ENCODE measurements at places on chromosomes 3 and 15.

- no peak for DNase-seq
These were observed 36.7 kb downstream of the SYN2 start for GRCh38 chr3:12040902-12041301.

GRCh38 chr3:126555795-126556636 is 2.7 kb downstream of the C3orf22 start:
- no peak for DNase-seq

DNA sequence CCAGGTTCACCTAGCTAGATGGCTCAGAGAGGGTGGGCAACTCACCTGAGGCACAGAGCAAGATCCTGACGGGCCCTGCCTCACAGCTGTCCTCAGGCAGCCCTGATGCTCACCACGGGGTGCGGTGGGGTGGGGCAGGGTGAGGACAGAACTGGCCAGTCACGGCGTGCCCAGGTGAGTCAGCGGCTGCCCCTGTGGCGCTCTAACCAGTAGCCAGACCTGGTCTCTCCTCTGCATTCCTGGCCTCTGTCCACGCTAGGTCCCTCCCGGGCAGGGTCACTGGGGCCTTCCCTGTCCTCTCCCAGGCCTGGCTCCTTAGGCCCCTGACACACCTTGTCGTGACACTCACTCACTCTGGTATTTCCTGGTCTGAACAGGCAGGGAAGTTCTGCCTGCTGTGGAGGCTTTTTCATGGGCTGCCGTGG is 901 bp downstream of the ALS2CL start:
- no peak for DNase-seq

DNA sequence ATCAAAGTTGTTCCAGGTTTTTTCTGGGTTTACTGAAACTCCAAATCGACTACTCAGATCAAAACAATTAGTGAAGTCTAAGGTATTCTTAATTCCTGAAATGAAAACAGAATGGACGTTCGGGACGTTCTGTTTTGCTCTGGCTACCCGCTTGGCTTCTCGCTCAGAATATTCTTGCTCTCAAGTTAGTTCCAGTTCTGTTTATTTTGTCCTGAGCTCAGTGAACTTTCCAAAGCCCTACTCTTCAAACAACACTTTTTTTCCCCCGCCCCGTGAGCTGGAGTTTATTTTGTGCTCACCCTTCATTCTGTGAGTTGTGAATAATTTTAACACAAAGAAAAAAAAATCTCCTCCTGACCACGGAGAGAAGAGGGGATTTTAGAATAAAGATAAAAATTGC is 72.6 kb downstream of the SAMMSON start:
- no peak for DNase-seq

DNA sequence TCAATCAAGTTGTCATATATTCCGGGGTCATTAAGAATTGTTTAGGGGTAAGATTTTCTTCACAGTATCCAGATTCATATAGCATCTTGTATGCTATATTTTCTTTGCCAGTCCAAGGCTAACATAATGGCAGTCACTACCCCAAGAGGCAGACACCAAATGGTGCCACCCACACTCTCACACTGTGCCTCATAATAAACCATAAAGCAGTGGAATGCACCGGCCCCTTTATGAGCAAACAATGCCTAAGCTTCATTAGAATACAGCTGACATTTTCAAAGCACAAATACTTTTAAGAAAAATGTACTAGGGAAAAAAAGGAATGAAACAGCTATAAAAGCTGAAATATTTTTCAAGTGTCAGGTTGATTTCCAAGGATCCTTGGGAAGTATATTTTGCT is 121.6 kb downstream of the TFDP2 start:
- DNase-seq, result no peak

DNA sequence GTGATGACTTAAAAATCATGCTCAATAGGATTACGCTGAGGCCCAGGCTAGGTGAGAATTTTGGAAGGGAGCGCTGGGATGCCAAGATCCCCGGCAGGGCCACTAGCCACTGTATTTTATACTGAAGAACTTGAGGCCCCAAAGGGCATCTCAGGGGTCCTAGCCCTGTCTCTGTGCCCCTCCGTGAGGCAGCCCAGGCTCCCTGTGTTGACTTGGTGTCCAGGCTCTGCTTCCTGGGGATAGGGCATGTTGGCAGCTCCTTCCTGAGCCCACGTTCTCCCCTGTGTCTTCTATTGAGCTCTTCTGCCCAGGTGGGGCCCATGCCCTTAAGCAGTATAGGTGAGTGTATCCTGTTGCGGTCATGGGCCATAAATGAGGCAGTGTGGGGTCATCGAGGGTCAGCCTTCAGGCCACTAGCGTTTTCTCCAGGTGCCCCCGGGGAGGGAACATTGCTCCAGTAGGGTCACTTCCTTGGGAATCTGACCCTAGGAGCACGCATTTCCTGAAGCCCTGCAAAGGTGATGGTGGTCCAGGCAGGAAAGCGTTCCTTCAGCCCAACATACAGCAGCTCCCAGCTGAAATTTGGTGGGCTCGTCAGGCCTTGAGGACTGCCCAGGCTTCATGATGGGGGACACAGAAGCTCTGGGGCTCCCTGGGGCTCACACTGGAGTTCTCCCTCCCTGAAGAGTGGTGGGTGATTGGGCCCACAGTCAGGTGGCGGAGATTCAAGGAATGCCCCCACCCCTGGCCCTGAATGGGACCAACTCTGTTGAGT is 189.4 kb downstream of the UBE3A start:
- DNase-seq, result no peak

DNA sequence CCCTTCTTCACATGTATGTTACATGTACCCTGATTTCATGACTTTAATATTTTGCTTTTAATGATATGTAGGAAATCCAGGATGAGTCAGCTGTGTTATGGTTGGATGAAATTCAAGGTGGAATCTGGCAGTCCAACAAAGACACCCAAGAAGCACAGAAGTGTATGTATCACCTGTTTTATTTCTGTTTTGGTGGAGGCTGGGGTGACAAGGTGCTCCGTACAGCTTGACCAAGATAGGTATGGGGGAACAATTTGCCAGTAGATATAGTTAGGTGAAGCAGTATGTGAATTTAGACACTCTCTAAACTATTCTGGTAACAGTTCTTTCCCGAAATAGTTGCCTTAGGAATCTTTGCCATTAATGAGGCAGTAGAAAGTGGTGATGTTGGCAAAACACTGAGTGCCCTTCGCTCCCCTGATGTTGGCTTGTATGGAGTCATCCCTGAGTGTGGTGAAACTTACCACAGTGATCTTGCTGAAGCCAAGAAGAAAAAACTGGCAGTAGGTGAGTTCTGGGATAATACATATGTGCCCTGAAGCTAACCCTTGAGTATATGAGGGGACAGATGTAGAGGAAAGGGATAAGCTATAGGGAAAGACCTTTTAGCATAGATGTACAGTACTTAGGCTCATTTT is 63.7 kb upstream of the CRTC3 start:
- DNase-seq, result no peak

- no peak for DNase-seq
These were observed 70.0 kb upstream of the ALDH1A3 start for GRCh38 chr15:100809587-100809986.

- no peak for DNase-seq
These were observed 20.2 kb upstream of the PPM1L start for GRCh38 chr3:160735826-160736225.

DNA sequence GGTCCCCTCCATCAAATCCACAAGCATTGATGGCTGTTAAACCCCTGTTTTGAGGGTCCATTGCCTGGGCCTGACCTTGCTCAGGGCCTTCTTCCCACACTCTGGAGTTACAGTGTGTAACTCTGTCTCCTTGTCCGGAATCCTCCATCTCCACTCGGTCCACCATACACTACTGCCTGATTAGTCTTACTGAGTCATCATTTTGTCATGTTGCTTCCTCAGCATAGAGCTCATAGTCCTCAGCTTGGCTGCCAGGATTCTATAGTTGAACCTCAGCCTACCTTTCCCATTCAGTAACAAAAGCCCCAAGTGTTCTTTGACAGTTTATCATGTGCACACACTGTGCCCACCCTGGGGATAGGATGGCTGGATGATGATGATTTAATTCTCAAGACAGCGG is 113.0 kb downstream of the PDE8A start:
- no peak for DNase-seq

DNA sequence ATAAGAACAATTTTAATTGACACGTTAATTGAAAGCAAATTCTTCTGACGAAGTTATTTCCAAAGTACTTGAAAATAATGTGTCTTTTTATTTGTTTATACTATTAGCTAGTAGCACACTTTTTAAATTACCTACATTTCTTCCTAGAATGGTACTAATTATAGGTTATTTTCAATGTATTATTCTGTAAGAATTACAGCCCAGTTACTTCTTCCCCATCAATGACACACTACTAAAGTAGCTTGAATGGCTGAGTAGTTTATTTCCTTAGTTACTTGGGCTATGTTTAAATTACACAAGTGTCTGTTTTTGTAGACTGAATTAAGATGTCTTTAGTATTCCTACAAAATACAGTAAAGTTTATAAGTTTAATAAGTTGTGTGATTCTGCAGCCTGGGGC is 217.6 kb upstream of the IL12A start:
- no peak for DNase-seq

DNA sequence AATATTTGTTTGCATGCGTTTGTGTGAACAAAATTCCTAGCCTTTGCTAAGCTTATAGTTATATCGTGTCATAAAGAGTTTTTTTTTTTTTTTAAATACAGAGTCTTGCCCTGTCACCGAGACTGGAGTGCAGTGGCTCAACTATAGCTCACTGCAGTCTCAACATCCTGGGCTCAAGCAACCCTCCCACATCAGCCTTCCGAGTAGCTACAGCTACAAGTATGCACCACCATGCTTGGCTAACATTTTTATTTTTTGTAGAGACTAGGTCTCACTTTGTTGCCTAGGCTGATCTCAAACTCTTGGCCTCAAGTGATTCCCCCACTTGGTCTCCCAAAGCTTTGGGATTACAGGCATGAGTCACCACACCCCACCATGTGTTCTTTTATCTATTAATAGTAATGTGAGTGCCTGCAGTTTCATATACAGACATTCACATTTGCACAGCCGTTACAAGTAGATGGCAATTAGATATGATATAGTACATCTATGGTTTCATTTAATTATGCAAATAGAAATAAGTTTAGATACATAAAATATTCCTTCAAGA is 848.6 kb downstream of the PDCD6IP start:
- no peak for DNase-seq

DNA sequence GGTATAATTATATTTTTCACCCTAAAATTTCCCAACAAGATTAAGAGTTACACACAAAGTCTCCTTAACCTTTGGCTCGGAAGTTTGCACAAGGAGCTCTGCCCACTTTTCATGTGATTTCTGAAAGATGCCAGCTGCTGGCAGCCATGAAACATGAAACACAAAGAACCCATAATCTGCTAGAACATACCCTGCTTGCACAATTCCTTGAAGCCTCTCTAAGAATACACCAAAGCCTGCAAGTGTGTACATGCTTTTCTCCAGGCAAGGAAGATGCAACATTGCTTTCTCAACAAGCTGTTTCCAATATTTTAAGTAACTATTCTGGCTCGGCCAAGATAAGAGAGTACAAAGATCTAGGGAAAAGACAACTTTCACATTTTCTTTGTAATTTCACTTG is 182.0 kb upstream of the WNT5A start:
- DNase-seq, result no peak

GRCh38 chr3:114841515-114841914 is 305.6 kb downstream of the ZBTB20 start:
- no peak for DNase-seq

DNA sequence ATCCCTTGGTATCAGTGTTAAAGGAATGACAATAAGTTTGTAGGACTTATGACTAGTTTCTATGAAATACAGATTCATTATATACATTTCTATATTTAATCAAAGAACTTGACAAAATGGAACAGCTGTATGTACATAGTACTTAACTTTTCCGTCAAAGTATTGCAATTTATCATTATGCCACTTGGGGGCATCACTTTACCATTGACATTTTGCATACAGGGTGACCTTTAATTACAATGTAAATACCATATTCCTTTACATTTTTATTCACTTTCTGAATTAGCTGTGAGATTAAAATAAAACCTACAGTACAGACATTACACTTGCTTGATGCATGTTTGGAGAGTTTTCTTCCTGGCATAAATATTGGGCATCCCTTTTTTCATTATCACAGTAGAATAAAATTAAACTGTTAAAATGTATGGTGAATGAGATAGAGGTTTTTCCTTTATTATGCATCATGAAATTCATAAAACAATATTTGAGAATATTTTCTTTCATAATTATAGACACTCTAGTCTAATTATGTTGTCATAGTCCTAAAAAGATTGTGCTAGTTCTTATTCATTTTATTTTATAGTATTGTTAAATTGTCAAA is 6.9 kb downstream of the NEK11 start:
- no peak for DNase-seq

DNA sequence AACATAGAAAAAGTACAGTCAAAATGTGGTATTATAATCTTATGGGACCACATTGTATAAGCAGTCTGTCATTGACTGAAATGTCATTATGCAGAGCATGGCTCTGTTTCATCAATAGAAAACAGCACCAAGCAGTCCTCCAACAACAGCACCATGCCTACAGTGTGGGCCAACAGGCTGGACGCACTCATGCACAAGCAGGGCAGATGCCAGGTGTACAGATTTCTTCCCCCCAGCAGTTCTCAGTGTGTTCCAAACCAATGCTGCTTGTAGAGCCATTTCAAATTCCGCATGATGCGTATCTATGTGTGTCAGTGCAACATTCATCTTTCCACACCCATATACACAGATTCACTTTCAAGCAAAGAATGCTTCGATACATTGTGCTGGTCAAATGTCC is 253.1 kb downstream of the CHL1 start:
- DNase-seq, result no peak

DNA sequence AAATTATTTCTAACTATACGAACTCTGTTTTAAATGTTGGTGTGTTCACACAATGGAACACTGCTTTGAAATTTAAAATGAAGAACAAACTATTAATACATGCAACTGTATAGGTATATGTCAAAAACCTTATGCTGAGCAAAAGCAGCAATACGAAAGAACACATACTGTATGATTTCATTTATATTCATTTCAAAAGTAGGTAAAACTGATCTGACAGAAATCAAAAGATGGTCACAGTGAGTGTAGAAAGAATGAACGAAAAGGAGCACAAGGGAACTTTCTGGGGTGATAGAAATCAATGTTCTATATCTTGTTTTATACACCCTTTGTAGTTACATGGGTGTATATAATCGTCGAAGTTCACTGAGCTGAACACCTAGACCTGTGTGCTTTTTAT is 12.6 kb downstream of the ATP8B4 start:
- no peak for DNase-seq

DNA sequence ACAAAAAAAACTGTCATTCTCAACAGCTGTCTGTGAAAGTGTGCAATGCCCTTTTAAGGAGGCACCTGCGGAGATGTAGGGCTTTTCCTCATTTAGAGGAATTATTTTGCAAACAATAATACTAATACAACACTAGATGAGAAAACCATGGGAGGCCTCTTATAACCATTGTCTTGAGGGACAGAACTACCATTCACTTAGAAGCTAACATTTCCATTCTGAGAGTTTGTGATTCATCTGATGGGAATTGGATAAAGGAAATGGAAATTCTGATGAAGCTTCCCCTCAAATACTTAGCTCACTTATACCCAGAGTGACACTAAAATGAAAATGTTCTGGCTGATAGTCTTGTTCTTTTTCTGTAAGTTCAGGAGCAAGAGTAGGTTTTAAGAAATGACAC is 147.7 kb downstream of the CADPS start:
- no peak for DNase-seq
